ENCODE measurements at places on chromosomes 11 and 22.

- no peak for DNase-seq
Measured at GRCh38 chr11:19818619-19819018, 106.0 kb downstream of the NAV2 start.

GRCh38 chr11:4187055-4187988 lies 92.7 kb downstream of the RRM1 start:
- peak; percentile 71 for DNase-seq

GRCh38 chr11:63641727-63642126 lies 27.5 kb upstream of the PLAAT3 start:
- peak; percentile 3 for DNase-seq

DNA sequence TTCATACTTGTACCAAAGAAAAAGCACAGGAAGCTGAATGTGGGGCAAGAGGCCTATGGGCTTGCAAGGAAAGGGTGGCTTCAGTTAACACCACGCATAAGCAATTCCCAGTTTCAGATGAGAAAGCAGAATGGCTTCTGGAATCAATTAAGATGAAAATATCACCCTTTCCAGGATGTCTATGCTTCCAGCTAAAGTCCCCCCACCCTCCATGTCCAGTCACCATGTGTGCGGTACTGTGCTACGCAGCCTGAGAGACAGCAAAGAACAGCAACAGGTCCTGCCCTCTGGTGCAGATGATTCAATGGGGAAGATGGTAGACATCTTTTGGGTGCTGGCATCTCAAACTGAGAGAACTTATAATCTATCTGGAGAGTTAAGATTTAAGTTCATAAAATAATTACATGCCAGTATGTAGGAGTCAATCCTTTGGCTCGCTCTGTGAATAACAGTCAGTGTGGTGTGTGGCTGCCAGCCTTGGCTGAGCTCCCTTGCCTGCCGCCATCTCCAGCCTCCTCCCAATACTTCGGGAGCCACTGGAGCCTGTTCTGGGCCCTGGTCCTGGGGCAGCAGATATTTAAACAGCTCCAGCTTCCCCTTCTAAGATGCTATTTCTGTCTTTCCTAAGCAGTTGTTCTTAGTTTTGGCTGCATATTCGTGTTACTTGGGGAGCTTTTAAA lies 44.5 kb downstream of the ME3 start:
- peak; percentile 59 for DNase-seq

- no peak for DNase-seq
Measured at GRCh38 chr22:24379536-24379935, 47.9 kb upstream of the ADORA2A start.

DNA sequence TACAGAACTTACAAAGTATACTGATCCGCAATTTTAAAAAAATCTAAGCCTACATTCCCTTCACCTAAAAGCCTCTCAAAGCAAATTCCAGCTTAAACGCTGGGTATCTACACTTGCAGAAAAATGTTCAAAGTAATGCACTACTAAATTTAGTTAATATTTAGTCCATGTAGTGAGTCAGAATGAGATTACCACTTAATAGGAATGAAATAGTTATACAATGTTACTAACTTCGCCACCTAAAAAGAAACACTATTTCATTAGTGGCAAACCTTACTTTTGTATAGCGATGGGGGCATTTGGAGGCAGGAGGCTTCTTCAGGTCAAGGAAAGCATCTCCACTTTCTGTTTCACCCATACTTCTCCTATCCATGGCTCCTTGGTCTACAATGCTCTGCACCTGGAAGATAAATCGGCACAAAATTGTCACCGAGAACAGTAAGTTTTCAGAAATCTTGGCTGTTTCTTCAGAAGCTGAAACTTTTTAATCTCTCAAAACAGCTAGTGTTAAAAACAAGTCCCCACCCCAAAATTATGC lies 1.2 kb downstream of the EIF4ENIF1 start:
- no peak for DNase-seq

- DNase-seq, result no peak
Measured at GRCh38 chr11:40139066-40139465, 1320.4 kb downstream of the LRRC4C start.

DNA sequence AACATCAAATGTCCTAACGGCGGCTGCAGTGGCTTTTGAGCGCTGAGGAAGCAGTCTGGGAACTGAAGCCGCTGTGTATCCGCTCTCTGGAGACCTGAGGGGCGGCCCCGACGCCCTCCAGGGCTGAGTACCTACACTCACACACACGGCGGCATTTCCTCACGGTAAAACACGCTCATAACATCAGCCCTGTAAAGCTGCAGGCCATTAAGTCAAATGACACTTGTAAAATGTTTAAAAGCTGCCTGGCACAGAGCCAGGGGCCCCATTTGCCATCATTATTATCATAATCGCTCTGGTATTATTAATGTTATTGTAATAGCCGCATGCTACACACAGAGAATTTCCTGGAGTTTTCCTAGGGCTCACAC lies 5.1 kb downstream of the CARS1 start:
- no peak for DNase-seq

DNA sequence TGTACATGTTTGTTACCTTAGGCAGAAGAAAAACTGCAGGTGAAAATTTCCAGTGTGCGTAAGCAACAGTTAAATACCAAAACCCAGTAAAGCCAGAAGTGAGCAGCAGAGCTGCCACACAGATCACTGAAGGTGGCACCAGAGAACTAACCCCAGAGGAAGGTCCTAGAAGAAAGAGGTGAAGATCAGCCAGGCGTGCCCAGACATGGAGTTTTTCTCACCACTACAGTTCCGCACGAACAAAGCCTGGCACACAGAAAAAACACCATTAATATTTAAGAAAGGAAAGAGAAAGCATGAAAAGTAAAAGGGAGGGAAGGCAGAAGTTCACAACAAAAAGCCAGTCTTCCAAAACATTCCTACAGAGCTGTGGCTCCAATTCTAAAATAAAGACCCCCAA lies 60.7 kb downstream of the STK33 start:
- no peak for DNase-seq

DNA sequence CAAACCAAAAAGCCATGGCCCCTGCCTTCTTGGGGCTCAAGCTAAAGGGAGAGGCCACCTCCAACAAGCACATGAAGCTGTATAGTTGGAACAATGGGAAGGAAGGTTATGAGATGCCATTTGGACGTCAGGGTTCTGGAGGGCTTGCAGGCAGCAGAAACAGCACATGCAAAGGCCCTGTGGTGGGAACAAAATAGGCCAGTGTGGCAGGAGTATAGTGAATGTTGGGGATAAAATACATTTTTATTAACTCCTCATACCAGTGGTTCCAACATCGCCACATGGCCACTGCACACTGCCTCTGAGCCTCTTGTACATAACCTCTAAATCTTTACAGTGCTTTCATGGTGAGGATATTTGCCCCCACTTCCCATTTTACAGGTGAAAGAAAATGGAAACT lies 32.2 kb upstream of the MN1 start:
- no peak for DNase-seq

DNA sequence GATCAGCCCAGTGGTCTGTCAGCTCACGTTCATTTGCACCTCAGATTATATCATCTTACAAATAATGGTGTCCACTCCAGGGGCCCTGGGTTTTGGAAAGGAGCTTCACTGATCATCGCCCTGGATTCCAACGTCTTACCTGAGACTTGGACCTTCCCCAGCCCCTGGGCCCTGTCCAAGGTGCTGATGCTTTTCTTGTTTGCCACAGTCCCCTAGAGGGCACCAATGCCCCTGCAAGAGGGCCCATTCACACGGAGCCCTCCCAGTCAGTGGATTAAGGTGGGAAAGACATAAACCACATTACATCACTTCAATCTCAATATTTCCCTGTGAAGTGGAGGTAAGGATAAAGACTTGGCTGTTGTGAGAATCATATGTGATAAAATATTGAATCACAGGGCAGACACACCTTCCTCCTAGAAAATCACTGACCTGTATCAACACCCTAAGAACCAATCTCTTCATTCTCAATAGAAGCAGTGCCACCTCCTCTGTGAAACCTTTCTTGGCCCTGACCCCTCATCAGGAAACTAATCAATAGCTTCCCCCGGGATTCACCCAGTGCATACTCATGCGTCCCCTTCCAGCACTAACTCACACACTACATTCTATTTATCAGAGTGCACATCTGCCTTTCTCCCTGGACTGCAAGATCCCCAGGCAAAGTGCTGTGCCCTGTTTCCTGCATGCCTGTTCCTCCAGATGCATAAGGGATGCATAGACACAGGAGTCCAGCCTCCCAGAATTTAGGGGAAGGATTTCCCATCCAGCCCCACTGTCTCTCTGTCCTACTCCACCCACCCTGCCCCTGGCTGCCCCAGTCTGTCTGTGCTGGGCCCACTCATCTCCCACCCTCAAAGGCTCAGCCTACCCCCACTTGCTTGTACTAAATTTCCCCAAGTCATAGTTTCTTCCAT lies 167.0 kb downstream of the BUD13 start:
- DNase-seq, result no peak

DNA sequence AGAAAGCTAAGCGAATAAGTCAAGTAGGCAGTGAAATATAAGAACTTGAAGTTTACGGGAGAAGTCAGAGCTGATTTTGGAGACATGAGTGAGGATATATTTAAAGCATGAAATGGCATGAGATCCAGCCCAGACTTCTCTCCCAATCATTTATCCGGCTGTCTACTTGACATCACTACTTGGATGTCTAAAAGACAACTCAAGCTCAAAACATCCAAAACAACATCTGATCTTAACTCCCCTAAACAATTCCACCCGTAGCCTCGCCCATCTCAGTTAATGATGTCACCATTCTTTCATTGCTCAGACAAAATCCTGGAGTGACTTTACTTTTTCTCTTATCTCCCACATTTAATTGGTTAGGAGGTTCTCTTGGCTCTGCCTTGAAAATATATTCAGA lies 44.5 kb downstream of the WEE1 start:
- peak; percentile 79 for DNase-seq

DNA sequence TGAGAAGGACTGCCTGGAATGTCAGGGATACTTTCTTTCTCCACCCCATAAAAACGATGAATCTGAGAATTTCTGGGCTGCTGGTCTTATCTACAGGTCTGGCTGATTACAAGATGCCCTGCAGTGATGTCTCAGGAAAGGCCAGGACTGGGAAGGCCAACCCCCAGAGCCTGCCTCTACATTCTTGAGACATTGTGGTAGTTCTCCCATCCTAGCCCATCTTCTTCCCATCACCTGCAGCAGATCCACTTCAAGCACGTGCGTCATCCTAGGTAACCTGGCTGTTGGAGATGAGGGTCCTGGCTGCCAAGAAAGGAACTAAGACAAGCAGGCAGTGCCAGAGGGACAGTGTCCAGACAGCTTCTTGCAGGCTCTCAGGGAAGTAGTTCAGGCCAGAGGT lies 44.1 kb upstream of the E2F8 start:
- no peak for DNase-seq

DNA sequence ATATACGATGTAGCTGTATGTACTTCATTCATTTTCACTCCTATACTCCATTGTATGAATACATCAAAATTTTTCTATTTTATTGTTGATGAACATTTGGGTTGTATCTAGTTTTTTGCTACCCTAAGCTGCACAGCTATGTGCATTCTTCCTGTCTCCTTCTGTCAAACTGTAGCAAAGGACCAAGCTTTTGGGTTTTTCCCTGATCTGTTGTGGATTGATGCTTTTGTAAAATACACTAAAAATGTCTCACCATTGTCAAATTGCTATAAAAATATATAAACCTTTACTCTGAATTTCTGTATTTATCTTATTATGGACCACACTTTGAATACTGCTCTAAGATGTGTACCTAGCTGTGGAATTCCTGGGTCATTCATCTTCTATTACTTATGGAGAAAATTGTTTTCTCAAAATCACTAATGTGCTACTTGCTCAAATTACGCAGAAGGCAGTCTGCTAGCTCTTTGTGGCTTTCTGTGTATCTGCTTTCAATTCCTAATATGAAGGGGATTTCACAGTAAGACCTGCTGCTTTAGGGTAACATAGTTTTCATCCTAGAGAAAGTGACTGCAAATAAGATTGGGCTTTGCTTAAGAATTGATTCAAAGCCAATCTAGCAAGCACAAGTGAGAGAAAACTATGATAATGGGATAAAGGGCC lies 123.4 kb downstream of the CYP2R1 start:
- DNase-seq, result no peak

DNA sequence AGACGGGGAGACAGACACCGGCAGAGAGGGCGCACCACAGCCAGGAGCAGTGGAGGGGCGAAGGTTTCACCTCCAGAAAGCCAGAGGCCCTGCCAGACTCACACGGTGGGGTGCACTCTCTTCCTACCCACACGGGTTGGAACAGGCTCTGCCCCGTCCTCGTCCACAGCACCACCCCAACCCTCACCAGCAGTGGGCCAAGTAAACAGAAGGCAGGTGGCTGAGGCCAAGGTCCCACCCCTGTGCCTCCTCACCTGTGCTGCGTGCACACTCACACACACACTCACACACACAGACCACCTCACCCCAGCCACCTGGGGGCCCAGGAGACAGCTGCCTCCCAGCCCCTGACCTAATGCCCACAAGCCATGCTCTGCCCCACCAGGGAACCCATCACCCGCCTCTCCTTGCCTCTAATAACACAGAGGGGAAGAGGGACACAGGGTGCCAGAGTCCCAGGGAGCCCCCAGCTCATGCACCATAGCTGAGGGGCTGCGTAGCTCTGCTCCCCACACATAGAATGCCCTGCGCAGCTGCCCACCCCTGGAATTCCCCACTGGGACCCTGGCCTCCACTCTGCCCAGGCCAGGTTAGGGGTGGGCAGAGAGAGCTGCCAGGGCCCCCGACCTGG lies 3.1 kb downstream of the CYB5R3 start:
- no peak for DNase-seq

DNA sequence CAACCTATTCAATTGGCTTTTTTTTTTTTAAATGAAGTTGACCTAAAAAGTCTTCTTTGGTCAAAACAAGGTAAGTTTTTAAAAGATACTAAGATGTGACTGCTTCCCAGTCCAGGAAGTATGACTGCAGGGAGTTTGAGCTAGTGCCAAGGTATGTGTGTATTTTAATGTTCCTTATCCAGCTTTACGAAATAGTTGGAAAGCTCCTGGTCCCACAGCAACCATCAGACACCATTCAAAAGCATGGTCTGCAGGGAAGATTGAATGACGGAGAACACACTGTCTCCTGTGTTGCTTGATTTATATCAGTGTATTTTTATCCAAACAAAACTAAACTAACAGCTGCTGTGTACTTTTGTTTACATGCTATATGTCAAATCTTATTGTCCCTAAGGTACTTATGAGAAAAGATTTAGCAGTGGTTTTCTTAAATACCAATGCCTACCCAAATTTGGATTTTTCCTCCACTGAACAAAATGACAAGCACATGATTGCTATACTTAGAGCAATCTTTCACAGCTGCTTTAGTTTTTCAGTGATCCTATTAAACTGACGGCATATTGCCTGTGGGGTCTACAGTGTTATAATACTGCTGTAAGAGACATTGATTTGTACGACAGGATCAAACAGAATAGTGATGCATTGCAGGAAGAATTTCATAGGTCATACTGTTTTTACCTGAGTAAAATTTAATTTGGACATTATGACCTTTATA lies 122.9 kb downstream of the DCDC1 start:
- no peak for DNase-seq

- no peak for DNase-seq
Measured at GRCh38 chr11:1825785-1826451, 8.9 kb upstream of the SYT8 start.

DNA sequence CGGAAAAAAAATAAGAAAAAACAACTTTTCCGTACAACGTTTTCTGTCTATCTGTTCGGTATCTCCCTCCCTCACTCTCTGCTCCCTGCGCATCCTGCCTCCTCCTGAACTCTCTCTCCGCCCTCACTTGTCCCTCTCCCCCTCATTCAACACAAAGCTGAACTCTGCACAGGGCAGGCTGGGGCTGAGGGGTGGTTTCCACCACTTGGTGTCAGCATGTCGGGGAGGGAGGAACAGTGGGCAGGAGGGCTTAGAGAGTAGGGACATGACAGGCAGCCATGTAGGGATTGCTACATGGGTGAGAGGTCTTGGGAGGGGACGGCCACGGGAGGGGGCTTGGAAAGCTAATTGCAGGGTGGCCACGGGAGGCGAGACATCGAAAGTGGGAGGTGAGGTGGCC lies 17.6 kb downstream of the SLC22A12 start:
- DNase-seq, result no peak
